DMS79 treated with DMSO at 0.1 percent for 48 hours (cell line): ENCODE measurements at places on chromosomes 2 and 18.

- no peak for DNase-seq
Observed at GRCh38 chr18:42798606-42799170, 316.8 kb downstream of the RIT2 start.

DNA sequence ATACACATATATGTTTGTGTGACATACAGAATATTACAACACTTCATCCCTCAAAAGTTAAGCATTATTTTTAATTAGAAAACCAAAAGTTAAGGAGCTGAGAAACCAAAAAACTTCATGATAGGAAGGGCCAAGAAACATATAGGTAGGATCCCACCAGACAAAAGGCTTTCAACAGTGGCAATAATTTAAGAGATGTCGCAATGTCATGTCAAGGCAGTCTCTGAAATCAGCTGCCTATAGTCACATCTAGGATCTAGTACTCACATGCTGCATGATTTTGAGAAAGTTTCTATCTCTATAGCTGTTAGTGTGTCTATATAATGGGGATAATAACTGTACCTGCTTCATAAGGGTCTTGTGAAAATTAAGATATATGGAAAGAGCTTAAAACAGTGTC lies 72.7 kb downstream of the SPIRE1 start:
- DNase-seq: no peak

- peak; percentile 89 for DNase-seq
Observed at GRCh38 chr2:45300026-45300750, 290.9 kb upstream of the SIX2 start.

DNA sequence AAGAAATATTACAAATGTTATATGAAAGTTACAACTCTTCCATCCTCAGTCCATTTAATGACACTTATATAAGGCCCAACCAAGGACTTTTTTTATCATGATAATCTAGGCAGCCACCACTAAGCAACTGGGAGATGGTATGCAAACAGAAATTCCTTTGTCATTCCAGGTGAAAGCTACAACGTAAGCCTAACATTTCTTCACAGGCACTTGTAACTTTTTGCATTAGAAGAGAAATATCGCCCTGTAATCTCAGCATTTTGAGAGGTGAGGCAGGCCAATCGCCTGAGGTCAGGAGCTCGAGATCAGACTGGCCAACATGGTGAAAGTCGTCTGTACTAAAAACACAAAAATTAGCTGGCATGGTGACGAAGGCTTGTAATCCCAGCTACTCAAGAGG lies 581.2 kb upstream of the SLC8A1 start:
- DNase-seq: no peak

DNA sequence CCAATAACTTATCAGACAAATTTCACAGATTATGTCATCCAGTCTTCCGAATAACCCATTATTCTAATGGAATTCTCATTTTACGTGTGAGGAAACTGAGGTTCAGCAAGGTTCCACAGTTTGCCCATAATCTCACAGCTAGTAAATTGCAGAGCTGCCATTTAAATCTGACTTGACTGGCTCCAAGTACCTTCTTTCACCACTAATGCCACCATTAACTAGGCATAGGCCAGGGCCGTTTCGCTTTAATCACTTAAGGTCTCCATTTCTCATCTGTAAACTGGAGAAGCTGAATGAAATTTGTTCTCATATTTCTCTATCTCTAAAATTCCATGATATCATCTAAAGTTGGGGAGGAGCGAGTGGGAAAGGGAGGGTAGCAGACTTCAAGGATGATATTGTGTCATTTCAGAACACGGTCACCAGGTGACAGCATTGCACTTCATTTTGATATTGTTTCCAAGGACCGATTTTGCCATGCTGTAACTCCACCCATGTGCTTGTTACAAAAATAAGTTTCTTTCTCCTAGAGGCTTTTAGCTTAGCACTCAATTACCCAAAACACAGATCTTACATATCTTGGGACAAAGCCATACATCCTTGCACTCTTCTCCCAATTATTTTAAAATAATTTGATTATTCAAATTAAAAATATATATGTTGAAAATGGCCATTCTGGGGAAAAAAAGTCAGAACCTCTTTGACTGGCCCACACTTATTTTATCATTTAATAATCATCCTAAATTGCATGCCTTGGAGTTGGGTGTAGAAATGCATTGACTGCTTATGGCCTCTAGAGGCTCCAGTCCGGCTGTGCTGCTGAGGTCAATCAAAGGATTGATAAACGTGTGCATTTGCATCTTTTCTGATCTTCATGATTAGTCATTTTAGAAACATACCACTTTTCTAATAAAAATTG lies 123.8 kb downstream of the AKAIN1 start:
- DNase-seq: peak; percentile 61

DNA sequence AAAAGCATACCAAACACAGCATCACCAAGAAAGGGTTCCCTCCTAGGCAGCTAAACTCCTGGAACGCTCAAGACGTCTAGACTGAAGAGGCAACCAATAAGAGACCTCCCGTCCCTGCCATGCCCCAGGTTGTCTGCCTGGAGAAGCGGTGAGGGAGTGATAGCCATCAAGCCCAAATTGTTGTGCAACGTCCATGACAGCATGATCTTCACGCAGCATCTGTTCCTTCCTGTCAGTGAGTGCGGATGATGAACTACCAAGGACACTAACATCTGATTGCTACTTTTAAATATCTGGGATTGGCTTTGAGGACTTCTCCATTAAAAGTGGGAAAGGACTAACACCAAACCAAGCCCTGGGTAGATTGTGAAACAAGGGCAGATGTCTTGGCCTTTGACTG lies 149.7 kb downstream of the TXNL1 start:
- DNase-seq: no peak

GRCh38 chr2:45778720-45779171 lies 127.3 kb downstream of the PRKCE start:
- peak; percentile 10 for DNase-seq

DNA sequence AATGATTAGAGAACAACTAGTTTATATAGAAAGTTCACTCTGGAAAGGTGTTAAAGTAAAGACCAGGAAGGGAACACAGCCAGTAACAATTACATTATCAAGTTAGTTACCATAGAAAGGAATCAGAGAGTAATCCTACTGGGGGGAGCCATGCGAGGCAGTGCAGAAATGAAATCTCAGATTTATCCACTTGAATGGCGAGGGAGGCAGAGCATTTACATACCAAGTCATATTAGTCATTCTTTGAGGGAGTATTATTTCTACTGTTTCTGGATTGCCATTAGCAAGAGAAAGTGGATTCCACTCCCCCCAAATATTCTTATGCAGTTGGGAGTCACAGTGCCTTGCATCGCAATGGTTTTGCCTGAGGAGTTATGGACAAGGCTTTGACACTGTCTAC lies 472.7 kb upstream of the TRIB2 start:
- DNase-seq: no peak

DNA sequence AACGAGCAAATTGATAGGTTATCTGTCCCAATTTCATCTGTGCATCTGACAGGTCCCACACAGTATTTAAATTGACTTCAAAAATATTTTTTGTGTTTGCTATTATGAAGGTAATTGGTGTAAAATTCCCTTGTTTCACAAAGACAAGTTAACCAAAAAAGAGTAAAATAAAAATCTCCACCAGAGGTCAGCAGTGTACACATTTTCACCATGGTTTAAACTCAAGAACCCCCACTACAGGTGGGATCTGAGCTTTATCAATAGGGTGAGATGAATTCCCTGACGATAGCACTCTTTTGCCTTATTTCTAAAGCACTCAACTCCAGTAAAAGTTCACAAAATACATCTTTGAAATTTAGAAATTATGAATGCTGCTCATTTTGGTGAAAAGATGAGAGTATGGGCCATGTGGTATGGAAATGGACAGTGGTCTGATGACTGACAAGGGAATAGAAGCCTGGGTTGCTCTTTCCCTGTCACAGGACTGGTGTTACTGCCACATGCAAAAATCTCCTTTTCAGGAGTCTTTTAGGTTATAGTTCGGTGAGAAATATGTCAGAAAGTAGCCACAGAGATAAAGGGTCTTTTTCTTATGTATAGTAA lies 68.0 kb downstream of the SERPINB8 start:
- no peak for DNase-seq

- DNase-seq: no peak
Observed at GRCh38 chr2:113370478-113371091, 66.9 kb upstream of the ZNG1B start.

DNA sequence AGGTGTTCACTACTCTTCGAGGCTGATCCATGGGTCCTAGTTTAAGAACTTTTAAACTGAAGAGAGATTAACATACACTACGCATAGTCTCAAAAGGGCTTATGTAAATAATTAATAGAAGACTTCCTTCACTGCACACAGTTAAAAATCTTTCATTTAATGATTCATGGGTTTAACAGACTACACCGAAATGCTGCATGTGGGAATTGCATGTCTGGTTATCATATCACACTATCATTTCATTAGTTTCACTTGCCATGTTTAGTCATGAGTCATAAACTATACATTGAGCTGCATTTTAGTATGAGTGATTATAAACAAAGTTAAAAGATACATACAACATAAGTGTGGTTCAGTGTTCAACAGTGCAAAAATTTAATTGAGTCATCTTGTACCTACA lies 31.2 kb downstream of the GLS start:
- DNase-seq: no peak

DNA sequence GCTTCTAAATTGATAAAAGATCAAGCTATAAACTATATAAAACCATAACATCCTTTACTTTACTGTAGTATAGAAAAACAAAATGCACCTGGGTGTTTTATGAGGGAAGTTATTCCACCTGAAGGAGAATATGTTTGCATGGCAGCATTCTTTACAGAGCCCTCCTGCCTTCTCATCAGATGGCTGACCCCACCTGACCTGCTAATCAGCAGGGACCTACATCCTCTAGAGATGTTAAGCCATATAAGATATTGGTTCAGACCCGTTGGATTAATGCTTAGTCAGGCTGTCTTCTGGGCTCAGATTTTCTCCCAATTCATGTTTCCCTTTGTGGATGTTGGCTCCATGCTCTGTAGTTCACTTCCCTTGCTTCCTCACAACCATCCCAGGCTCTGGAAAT lies 414.8 kb downstream of the DPP10 start:
- no peak for DNase-seq

DNA sequence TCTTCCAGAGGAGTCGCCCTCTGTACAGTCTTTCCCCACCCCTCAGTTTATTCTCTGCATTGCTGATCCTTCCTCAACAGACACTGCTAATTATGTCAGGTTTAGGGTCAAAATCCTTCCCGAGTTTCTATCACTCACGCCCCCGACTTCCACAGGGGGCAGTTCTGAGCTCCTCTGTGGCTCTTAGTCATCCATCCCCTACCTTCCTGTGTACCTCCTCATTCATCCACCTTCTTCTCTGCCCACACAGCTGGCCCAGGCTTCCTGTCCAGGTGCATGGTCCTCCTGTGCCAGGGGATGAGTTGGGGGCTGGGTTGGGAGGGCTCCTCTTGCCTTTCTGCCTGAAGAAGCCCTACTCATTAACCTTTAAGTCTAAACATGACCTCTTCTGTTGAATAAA lies 202.9 kb downstream of the ARL4C start:
- DNase-seq: no peak

DNA sequence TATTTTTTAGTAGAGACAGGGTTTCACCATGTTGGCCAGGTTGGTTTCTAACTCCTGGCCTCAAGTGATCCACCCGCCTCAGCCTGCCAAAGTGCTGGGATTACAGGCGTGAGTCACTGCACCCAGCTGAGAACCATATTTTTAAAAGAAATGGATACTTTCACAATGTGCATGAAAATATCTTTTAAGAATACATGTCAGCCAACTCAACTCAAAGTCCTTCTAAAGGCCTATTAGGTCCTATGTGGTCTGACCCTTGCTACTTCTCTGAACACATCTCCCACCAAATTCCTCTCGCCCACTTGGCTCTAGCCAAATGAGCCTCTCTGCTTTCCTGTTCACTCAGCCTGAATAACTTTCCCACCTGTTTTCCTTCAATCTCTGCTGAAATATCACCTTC lies 119.6 kb downstream of the MTX2 start:
- DNase-seq: no peak

DNA sequence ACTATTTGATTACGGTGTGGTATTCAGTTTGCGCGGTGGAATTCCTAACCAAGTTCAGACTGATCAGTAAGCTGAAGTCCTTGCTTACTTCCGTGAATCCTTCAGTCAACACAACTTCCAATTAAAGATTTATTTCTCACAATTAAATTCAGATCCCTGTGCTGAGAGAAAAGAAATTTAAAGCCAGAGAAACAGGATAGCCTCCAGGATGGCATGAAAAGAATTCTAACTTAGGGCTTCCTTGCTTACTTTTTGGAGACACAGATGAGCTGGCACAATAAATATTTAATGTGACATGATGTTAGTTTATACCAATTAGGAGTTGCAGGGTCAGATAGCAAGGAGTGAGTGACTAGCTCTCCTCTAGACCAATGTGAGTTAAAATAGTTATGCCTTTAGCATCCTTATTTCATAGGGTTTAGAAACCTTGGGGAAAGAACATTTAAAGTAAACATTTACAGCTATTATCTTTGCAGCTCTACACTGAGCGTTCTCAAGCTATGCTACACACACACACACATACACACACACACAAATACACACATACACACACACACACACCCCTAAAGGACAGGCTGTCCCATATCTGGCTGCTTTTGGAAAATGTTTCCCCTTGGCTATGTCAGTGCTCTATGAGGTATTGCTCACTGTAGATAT lies 151.0 kb downstream of the TRIB2 start:
- no peak for DNase-seq

DNA sequence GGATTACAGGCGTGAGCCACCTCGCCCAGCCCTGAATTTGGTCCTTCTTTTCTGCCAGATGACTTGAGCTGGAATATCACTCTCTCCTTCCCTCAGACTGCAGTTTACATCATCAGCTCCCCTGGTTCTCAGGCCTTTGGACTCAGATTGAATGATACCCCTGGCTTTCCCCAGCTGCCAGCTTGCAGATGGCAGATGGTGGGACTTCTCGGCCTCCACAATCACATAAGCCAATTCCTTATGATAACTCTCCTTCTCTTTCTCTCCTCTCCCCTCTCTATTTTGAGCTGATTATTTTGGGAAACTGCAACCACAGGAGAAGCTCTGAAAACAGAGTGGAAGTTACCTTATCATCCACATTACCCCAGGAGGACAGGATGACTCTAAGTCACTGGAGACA lies 33.4 kb upstream of the ATP8B1 start:
- no peak for DNase-seq

GRCh38 chr18:10247021-10247741 lies 207.3 kb upstream of the APCDD1 start:
- no peak for DNase-seq
